Thoracic aorta (tissue), 2 donors: ENCODE measurements at places on chromosomes 3 and 15.

GRCh38 chr3:14894085-14894484 lies 53.3 kb upstream of the NR2C2 start:
- no peak for DNase-seq

GRCh38 chr3:56894881-56895431 lies 93.2 kb upstream of the ARHGEF3 start:
- no peak for DNase-seq

- DNase-seq: no peak
Measured at GRCh38 chr3:71392251-71392650, 191.3 kb downstream of the FOXP1 start.

GRCh38 chr3:152583963-152584362 lies 251.0 kb upstream of the P2RY1 start:
- DNase-seq: no peak

- no peak for DNase-seq
Measured at GRCh38 chr3:108295421-108296175, 750 bp upstream of the HHLA2 start.

GRCh38 chr3:41846850-41847249 lies 115.1 kb downstream of the ULK4 start:
- DNase-seq: no peak

DNA sequence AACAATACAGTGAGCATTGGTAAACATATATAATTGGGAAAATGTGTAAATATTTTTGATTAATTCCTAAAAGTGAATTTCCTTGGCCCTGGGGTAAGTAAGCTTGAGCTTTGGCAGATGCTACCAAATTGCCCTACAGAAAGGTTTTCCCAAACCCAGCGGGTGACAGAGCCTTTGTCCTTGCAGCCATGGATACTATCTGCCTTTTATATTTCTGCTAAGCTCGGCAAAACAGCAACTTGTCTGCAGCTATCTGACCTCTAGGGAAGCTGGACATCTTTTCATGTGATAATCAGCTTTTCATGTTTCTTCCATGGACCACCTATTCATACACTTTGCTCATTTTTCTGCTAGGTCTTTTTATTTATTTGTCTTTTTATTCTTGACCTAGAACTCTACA lies 64.7 kb upstream of the SEC22A start:
- no peak for DNase-seq

- DNase-seq: no peak
Measured at GRCh38 chr3:133137042-133137996, 99.1 kb downstream of the TMEM108 start.

- DNase-seq: no peak
Measured at GRCh38 chr15:98134905-98135304, 174.4 kb downstream of the ARRDC4 start.

- DNase-seq: no peak
Measured at GRCh38 chr3:34777386-34777785, 861.9 kb upstream of the ARPP21 start.

DNA sequence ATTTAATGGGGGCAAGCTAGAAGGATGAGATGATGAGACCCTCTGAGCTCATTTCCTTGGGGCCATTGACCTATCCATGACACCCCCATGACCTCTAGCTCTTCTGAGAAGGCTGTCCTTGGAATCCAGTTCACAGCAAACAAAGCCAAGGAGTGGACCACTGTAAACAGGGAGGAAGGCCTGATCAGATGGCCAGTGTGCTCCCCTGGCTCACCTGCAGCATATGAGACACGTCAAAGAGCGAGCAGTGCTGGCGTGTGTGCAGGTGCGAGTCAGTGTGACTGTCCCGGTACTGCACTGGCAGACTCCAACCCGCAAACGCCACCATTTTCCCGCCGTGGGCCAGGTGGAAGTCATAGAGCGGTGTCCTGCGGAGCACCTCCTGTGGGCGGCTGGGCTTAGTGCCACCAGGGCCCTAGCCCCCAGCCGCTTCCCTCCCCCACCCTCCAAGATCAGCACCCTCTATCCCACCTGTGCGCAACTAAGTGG lies 339 bp downstream of the AMT start:
- DNase-seq: no peak

- no peak for DNase-seq
Measured at GRCh38 chr3:15899388-15899787, 101.6 kb upstream of the ANKRD28 start.

- DNase-seq: no peak
Measured at GRCh38 chr3:44184319-44184953, 57.2 kb upstream of the TOPAZ1 start.

DNA sequence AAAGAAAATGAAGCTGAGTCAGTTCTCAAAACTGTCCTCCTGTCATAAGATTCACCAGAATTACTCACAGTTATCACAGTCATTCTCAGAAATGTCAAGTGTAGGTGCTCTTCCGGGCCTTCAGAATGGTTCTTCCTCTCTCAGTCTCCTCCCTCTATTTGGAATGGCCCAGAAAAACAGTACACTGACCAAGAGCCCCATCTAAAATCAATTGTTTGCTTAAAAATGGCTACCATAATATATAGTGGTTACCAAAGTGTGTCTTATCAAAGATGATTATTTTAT lies 99.8 kb downstream of the MECOM start:
- DNase-seq: no peak

DNA sequence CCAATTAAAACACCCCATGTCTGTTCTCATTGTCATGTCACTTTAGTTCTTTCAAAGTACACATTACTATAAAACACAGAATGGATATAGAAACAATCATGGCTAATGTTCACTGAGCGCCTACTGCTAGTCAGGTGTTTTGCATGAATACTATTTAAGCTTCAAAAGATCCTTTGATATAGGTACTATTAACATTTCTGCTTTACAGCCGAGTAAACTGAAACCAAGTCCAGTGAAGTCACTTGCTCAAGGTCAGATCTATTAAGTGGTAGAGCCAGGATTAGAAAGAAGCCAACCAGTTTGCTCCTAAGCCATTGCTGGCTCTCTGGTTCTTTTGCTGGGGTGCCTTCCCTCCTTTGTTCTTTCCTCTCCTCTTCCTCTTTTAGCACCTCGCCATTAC lies 32.4 kb upstream of the NMNAT3 start:
- DNase-seq: no peak

DNA sequence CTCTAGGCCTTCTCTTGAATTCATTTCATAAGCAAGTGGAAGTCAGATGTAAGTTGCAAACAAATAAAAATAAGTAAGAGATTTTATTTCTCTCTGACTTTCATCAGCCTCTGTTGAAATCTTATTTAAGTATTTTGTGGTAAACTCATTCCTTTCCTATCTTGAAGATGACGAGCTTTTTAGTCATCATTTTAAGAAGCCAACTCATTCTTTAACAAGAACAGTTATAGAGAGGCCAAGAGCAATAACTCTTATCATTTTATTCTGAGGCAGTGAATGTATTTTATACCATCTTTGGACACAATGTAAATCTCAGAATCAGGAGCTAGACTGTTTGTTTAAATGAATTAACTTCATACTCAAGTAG lies 147.5 kb upstream of the MBNL1 start:
- DNase-seq: no peak

DNA sequence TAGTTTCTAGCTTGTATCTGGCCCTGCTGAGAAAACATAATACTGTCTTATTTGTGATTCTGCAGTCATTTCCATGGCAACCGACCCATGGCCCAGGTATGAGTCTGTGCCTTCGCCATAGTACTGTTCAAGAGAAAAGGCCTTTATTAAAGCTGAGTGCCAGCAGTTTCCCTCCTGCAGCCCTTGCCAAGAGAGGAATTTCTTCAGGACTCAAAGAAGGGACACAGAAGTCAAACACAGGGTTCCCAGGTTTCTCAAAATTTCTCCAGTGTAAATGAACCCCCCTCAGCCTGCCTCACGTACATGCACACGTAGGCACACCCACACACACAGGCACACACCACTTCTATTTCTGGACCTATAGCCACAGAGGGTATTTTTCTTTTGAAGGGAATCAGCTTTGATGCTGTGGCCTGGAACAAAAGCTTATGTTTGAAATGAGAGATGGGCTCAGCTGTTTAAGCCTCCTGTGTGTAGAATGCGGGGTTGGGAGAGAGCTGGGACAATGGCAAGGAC lies 269.2 kb downstream of the PDCD6IP start:
- DNase-seq: no peak

DNA sequence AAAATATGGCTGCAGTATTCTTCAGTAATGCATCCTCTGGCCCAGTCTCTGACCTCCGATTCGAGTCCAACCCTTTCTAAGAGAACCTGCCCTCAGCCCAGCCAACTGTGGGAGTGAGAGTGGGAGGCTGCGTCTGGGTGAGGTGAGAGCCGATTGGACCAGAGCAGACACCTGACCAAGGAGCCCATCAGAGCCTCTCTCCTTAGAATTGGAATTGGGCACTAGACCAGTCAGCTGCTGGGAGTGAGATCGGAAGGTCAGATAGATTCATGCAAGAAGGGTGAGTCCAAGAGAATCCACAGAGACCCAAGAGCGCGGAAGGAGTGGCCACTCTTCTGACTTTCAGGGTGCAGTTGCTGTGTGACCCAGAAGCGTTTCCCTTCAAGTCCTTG lies 10.2 kb downstream of the RASL12 start:
- DNase-seq: no peak

DNA sequence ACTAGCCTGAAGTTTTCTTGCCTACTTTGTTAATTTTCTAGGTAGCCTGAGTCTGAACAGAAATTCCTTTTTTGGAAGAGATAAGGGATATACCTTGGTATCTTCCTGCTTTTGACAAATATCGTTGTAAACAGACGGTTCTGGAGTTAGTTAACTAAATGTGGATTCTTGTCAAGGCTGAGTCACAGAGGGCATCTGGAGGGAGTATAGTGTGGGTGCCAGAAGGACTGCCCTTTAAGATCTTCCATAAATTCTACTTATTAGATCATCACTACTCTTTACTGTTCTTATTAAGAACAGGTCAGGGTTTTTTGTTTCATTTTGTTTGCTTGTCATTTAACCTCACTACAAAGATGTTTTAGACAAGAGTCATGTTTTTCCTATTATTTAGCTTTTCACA lies 125.3 kb upstream of the SKOR1 start:
- no peak for DNase-seq

DNA sequence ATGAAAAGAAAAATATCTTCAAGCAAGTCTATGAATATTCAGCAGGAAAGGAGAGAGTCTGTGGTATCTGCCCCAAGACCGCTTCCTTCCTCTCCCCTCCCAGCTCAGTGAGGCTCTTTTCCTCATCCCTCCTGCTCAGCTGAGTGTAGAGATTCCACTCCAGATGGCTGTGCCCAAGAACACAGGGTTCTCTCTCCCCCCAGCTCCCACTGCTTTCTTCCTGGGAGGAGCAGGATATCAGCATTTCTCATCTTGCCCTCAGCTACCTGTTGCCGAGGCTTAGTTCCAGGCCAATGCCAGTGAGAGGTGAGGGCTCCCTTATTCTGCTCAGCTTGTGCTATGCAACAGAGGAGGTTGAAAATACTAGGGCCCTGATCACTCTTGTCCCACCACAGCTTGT lies 211.9 kb downstream of the SV2B start:
- no peak for DNase-seq

- no peak for DNase-seq
Measured at GRCh38 chr3:58299839-58300516, 6.1 kb upstream of the RPP14 start.

GRCh38 chr3:30453360-30454039 lies 152.9 kb upstream of the TGFBR2 start:
- no peak for DNase-seq

- DNase-seq: no peak
Measured at GRCh38 chr3:123112232-123112631, 45.4 kb downstream of the PDIA5 start.

- no peak for DNase-seq
Measured at GRCh38 chr3:21783839-21784238, 32.8 kb upstream of the ZNF385D start.

GRCh38 chr3:103873021-103873420 lies 1438.2 kb downstream of the ZPLD1 start:
- no peak for DNase-seq

GRCh38 chr3:38460377-38461270 lies 6.9 kb downstream of the ACVR2B start:
- DNase-seq: no peak

DNA sequence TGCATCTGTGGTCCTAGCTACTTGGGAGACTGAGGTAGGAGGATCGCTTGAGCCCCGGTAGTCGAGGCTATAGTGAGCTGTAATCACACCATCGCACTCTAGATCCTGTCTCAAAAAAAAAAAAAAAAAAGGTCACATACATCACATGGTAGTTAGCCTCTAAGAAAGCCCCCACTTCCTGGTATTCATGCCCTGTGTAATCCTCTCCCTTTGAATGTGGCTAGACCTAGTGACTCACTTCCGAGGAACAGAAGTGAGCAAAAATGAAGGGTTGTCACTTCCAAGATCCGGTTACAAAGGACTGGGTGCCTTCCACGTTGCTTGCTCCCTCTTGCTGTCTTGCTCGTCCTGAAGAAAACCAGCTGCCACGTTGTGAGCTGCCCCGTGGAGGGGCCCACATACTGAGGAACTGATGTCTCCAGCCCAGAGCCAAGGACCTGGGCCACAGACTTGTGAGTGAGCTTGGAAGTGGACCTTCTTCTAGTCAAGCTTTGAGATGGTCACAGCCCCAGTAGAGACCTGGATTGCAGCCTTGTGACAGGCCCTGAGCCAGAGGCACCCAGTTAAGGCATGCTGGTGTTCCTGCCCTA lies 12.6 kb upstream of the LCTL start:
- DNase-seq: no peak

- no peak for DNase-seq
Measured at GRCh38 chr3:24548278-24548677, 53.6 kb upstream of the THRB start.

GRCh38 chr15:77031376-77032050 lies 36.6 kb downstream of the PSTPIP1 start:
- no peak for DNase-seq

DNA sequence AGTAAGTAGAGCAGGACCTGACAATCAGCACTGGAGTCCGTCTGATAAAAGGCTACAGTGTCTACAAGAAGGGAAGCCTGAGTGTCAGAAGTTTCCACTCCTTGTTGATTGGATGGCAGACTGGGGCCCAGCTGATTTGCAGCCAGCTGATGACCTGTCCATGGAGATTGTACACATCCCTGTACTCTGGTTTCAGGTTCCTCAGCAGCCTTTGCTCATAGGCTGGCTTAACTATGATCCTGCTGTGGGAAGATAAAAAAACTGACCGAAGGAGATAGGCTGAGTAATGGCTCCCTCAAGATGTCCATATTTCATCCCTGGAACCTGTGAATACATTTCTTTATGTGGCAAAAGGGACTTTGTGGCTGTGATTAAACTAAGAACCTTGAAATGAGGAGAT lies 11.7 kb upstream of the LACTB start:
- no peak for DNase-seq

DNA sequence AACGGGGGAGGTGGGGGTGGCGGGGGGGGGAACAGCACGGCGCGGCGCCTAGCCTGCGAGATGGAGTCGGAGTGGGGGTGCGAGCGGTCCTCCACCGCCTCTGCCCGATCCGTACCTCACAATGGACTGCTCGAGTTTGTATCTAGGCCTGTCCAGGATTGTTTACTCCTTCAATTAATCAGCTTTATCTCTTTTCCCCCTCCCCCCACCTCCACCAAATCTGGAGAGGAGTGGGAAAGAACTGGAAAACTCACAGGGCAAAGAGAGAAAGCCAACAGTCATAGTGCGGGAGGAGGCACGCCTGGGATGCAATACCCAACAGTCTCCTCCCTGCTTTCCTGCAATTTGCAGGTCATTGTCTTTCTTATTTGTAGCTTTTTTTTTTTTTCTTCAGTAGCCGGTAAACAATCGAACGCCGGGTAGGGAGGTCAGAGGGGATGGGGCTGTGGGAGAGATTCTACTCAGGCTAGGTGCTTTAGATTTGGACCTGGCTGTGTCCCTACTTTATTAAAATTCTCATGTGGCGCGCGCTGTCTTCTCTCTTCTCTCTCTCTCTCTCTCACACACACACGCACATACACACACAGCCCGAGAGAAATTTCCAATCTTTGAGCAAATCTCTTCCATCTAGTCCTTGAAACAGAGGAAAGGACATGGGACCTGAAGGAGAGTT lies 6.9 kb upstream of the MEIS2 start:
- no peak for DNase-seq
